Frontal cortex (tissue), 4 donors: ENCODE measurements at places on chromosomes 5 and 9. TPM values are rescaled to one million over a fixed set of nuclear protein-coding genes. Genes with fewer than 3 reads are reported as not detected.

DNA sequence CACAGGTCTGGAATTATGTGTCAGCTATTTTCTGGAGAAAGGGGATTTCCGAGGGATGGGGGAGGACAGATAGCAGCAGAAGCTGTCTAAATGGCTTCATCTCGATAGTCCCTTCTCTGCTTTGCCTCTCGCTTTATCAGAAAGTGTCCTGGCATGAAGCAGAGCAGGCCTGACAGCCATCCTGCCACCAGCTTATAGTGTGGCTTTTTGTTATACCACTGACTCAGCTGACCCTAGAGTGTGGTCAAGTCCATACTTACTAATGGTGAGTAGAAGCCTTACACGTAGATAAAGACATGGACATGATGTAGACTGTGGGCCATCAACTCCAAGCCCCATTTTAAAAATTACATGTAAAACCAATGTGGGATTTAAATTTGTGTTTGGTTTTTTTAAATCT is 50.0 kb downstream of the RCL1 start:
- DNase-seq = no peak

The PRDM9 gene
- not detected for total RNA-seq

DNA sequence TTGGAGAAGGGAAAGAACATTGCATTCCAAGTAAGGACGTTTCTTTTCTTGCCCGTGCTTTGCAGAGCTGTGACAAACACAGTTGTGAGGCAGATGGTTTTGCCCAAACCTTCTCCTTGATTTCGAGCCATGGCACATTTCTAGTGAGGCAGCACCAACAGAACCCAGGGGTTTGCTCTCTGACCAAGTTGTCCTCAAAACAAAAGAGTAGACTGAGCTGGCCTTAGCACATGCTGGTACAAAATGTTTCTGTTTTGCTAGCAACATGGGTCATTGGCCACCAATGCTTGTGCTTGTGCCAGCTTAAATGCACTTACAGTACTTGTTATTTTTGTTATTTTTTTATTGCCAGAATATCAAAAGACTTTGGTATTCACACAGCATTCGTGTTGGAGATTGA is 328.8 kb downstream of the GADD45G start:
- DNase-seq = no peak

- no peak for DNase-seq
These were observed 100.7 kb downstream of the RAB3C start for GRCh38 chr5:58683567-58683966.

DNA sequence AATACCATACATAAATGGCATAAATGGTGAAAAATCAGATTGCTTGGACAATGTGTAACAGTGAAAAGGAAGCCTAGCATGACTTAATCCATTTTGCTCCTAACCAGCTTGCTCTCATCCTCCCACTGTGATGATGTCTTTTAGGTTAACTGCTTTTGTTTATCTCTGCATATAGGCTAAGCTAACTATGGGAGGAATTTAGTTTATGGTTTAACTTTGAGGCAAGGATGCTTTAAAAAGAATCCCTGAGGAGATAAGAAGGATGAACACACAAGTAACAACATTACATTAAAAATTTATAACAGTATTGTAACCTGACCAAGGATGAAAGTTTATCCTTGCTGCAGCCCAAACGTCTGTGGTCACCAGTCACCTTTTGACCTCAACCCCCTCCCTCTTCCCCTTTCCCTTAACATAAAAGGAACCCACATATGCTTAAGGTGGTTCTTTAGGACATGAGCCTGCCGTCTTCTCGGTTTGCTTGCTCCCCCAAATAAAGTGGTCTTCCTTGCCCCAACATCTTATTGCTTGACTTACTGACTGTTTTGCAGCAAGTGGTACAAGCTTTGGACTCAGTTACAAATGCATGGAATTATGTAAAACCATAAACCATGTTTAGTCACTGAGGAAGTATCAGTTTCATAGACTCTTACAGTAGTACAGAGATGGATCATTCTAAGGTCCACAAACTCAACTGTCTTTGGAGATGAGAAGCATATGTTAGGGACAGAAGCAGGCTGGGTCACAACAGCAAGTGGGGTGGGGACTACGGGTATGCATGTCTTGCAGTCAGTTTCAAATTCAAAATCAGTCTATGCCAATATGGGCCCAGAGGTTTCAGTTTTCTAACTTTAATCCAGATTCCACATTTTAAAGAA is 31.3 kb downstream of the AGXT2 start:
- DNase-seq = no peak

The C5orf58 gene
- total RNA-seq = not detected

- DNase-seq = no peak
These were observed 9.1 kb upstream of the OR2S2 start for GRCh38 chr9:35967042-35967441.

GRCh38 chr5:67576112-67576511 is 379.5 kb upstream of the CD180 start:
- DNase-seq = no peak

DNA sequence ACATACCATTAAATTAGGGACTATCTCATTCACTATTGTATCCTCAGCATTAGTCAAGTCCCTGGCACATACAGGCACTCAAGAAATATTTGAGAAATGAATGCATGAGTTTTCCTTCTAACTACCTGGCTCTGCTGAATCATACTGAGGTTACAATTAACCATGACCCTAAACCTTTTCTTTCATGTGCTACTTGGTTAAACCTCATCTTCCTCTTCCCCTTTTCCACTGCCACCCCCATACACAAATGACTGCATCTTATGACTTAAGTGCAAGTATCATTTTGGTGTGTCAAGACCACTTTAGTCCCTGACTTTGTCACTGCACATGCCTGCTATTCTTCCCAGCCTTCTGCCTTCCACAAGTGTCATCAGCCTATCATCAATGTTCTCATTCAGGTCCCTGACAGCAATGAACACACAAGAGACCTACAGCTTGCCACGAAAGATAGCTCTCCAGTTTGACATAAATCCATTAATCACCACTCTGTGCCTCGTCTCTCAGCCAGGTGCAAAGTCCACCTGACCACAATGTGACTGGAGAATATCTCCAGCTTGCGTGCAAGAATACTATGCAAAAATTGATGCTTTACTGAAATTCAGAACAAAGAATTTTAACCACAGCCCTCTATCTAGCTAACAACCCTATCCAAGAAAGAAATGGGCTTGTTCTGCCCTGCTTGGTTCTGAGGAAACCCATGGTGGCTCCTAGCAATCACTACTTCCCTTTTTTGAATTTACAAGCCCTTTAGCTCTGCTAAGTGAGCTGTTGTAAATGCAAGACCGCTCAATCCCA is 74.5 kb downstream of the MAPKAP1 start:
- DNase-seq = no peak

DNA sequence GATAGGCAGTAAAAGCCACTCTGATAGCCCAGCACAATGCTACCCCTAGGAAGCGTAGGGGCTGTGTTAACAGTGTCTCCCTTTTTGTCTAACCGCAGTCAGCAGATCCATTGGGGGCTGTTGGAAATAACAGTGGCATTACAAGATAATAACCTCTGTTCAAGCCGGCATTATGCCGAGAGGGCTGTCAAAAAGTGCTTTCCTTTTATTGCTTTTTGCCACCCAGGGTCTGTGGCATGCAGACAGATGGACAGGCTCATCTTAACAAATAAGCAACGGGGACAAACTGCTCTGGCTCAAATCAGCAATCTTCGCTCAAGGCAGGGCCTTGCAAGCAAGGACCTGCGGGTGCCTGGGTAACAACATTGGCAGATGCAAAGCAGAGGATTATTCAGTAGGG is 123.3 kb downstream of the TLR4 start:
- DNase-seq = no peak

DNA sequence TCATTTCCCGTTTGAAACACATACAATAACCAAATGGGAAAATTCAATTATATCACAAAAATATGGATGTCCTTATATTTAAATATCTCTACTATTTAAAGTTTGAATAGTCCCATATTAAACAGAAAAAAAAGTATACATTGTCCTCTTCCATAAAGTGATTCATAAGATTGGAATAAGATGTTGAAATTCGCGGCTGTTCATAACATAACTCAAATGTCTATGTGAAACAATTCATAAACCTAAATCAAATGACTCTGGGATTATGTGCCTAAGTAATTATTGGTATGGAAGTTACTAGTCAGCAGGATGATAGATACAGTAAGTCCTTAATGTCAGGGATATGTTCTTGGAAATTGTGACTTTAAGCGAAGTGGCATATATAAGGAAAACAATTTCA is 3.9 kb upstream of the EFNA5 start:
- no peak for DNase-seq
